Sciatic nerve (tissue), 2 donors: ENCODE measurements at places on chromosomes 3 and 15.

DNA sequence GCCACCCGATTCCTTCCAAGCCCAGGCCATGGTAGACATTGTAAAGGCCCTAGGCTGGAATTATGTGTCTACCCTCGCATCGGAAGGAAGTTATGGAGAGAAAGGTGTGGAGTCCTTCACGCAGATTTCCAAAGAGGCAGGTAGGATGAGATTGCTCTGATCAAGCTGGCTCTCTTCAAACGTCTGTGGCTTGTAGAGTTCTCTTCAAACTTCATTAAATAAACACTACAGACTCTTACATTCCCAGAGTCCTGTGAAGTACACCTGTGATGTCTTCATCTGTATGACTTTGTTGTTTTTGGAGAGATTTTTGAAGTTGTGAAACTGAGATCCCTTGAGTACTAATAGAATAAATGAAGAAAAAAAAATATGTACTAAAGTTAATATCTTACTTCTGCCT, 285.6 kb downstream of the GRM7 start:
- DNase-seq = no peak

DNA sequence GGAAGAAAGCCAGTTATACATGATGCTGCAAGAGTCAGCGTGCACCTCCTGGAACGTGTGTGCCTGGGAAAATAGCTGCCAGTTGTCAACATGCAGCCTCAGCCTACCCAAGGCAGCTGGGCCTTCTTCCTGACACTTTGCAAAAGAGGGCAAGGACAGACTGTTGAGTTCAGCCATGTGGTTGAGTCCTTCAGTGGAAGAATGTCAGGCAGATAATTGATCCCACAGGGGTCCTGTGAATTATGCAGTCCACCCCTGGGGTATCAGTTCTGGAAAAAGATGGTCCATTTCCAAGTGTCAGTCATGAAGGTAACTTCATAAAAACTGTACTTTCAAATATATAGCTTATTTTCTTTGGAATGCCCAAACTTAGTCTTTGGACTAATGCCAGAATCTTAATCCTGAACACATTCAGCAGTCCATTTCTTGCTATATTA, 79.6 kb downstream of the ARNT2 start:
- no peak for DNase-seq

DNA sequence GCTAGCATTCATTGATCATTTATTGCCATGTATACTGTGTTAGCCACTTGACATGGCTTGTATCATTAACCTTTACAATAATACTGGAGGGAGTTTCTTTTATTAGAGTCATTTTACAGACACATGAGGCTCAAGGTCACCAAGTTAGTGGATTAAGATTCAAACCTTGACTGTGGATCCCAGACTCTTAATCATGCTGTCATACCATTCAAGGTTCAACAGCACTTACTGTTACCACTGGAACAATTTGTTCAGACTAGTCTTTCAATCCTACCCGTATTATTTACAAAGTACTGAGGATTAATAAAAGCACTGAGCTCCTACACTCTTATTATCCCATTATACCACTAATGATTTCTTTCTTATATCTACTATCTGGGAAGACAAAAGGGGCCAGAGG, 1.2 kb downstream of the COX17 start:
- DNase-seq = no peak

GRCh38 chr15:60912984-60913697, 316.0 kb downstream of the RORA start:
- no peak for DNase-seq

DNA sequence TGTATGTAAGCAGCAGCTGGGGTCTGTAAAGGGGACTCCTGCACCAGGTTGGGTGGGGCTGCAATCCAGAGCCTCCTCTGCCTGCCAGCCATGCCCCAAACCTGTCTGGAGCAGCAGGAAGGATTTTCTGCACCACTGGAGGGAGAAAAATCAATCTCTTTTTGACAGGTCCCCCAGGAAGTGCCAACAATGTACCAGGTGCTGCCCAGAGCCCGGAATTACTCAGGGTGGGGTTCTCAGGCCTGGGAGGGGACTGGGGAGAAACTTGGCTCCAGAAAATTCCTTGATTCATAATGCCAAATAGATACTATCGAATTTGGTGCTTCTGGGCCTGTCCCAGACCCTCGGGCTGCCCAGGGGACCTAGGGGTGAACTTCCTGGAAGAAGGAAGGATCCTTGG, 52.6 kb downstream of the WNT7A start:
- no peak for DNase-seq

DNA sequence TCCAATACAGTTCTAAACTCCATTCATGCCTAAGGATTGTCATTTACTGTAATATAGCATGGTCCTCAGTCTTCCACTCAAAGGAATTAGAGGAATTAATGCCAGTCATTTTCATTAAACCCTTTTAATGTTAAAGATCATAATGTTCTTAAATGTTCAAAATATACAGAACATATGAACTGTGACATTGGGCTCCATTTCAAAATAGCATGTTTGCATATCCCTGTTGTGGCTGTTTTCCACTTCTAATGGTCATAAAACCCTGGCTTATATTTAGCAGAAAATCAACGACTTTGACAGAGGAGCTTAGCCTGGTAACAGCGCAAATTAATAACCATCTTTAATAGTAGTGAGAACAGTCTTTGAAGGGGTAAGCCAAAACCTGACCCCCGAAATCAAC, 260.7 kb downstream of the UBE2E2 start:
- no peak for DNase-seq

DNA sequence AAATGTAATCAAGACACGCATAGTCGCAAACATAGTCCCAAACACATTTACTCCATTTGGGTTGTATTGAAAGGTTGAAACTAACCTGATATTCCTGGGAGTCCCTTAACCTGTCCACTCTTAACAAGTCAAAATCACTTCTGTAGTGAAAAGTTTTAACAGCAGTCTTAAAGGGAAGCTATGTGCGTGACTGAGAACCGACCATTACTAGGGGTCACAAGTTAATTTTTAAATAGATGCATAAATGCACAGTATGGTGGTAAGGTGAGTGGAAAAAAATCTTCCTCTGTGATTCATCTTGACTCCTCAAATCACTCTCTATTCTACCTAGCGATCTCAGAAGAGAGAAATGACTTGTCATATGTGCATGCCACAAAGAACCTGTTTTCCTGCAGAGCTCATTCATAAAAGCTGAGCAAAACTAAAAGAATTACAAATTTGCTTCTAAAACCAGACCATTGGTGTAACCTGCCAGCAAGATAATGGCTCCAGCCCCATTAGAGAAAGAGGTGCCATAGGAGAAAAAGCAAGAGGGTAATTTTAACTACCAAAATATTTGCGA, 4.8 kb downstream of the GPR15 start:
- DNase-seq = no peak

- no peak for DNase-seq
Measured at GRCh38 chr3:32105291-32106131, 909 bp upstream of the GPD1L start.

GRCh38 chr3:129627350-129628168, 21.1 kb upstream of the PLXND1 start:
- peak; percentile 84 for DNase-seq

DNA sequence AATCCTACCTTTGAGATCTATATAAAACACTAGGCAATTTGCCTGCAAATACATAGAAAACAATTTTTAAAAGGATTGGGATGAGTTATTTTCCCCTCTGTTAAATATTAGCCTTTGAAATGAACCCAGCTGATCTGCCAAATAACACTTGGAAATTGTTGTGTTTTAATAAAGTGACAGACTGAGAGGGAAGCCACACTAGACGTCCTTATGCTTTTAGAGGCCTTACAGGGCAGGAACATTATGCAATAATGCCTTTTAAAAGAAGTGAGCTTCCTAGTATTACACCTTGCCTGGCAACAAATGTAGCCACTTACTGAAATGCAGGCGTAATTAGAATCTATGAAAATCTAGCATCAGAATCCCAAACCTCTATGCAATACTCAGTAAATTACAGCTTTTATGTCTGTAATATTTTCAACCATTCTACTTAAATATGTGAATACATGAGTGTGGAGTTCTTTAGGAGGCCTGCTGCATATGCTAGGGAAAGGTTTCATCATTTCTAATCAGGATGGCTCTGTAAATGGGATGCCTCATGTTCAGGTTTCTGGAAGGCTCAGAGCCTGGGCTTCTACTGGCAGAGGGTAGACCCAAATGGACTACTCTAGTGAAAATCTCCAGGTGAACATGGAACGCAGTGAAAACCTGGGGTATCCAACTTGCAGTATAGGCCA, 20.3 kb downstream of the AGTR1 start:
- DNase-seq = no peak

- no peak for DNase-seq
Measured at GRCh38 chr3:45118615-45119071, 27.5 kb downstream of the CDCP1 start.

DNA sequence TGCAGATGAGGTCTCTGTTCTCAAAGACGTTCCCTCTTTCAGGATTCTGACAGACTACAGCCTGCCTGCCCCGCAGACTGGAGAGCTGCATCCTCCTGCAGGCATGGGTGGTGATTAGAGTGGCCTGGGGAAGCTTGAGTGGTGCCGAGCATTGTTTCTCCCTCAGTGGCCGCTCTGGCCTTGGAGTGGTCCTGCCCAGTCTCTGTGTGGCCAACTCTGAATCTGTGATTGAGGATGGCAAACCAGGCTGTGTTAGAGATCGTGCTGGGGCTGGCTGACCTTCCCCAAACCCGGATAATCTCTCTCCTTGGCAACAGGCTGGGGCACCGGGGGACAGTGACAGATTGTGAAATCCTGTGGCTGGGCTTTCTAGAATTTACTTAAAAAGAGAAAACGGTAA, 11.0 kb upstream of the ADCY5 start:
- no peak for DNase-seq

DNA sequence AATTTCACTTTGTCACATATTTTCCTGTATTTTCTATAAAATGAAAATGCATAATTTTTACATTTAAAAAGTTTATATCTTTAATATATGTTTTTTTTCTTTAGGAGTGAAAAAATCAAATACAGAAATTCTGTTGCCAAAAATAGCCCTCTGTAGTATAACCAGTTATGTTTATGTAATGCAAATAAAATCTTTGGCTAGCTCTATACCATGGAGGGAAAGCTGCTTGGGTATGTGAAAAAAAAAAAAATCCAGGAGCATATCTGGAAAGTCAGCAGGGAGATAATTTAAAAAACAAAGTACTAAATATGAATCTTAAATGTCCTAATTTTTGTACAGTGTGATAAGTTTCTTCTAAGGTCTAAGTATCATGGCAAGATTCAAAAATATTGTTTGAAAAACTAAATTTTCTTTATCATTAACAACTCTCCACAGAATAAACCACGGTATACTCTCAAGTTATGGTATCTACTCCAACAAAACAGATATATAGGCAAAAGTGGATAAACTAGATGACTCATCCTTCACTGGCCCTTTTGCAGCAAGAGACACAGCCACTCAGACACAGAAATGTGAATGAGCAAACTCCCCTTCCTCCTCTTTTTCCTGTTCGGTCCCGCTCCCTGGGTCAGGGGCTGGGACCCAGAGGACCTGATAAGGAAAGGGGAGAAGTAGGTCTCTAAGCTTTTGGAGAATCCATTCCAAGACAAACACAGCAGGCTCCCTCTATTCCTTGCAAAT, 66.6 kb downstream of the PDZRN3 start:
- DNase-seq = no peak

DNA sequence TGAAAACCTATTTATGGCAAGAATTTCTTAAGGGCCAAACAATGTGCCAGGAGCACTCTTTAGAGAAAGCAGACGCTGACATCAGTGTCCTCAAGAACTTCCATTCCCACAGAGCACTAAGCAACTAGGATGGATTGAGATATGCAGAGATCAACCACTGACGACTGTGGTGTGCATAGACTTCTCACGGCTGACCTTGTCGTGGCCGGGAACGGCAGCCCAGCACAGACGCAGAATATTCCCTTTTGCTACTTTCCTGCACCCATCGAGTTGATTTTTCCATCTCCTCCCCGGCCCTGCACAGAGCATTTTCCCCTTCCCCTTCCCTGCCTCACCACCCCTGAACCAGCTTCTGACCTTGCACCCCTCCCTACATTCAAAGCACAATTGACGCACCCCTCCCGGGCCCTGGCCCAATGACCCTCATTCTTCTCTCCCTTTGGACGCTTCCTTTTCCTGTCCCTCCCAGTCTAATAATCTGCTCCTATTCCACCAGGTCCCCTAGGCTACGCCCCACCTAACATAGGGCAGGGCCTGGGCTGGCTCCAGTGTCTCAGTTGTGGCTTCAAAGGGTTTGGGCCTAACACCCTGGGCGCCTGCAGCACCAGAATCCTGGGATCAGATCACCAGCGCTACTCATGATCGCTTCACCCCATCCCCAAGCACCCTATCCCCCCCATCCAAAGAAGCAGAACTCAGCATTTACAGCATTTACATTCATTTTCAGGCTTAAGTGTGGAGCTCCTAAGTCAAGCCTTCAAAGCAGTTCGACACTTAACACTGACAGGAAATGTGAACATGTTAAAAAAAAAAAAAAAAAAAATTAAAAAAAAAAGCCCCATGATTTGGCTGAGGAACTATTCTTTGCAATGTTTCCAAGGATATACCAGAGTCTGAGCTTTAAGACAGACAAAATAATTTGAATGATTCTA, 151.2 kb downstream of the FOXP1 start:
- DNase-seq = no peak

- DNase-seq = no peak
Measured at GRCh38 chr3:111963424-111963823, 15.4 kb upstream of the ABHD10 start.

DNA sequence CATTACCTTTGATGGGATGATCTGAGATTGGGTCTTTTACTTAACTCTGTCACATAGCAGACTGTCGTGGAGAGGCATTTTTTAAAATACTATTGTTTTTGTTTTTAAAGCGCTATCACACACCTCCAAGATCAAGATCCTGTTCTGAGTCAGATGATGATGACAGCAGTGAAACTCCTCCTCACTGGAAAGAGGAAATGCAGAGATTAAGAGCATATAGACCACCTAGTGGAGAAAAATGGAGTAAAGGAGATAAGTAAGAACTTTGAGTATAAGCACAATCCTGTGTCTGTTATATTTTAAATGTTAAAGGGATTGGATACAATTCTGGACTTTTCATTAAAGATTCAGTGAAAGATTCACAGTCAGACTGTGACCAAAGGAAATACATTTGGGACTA, 18.4 kb upstream of the ZBTB47 start:
- no peak for DNase-seq

- DNase-seq = no peak
Measured at GRCh38 chr3:190166948-190167347, 46.3 kb upstream of the P3H2 start.

GRCh38 chr15:47409600-47409999, 307.7 kb upstream of the SEMA6D start:
- no peak for DNase-seq

DNA sequence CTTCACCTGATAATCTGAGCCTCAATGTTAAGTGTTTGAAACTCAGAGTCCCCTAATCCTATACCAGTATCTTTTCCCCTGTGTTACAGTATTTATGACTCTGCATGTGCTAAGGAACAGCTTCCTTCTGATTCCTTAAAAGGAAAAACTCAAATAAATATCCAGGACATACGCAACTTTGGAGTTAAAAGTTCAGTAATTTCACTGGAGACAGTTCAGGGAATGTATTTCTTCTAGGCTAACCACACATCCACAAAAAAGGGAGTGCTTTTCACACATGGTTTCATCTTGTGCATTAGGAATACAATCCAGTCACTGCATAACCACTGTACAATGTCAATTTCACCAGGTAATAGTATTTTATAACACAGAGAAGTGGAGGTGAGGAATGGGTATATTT, 31.0 kb downstream of the PGBD4 start:
- no peak for DNase-seq

- no peak for DNase-seq
Measured at GRCh38 chr3:21152555-21152954, 598.5 kb downstream of the ZNF385D start.

- no peak for DNase-seq
Measured at GRCh38 chr15:93109336-93110102, 20.5 kb upstream of the RGMA start.
